ENCODE measurements at places on chromosomes 12 and 14.

DNA sequence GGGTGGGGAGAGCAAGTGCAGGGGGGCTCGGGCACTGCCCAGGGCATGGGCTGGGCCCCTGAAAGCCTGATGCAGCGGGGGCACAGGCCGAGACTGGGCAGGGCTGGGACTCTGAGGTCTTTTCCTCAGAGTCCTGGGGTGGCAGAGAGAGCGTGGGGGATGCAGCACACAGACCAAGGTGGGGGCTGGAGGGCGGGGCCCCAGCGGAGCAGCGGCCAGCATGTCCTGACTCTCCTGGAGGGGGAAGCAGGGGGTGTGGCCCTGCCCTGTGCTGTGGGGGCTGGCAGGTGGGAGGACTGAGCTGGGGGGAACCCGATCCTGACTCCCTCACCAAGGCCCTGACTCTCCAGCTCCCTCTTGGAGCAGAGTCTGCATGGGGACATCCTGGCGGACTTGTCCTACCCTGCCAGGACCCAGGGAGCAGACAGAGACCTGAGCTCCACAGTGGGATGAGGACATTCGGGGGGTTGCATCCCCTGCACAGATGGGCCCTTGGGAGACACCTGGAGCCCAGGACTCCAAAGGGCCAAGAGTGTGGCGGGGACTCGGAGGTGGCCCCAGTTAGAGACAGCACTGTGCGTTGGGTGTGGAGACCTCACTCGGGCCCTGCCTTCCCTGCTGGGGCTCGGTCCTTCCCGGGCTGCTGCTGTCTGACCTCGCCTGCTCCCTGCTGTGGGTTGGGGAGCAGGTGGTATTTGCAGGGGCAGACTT, 326.1 kb downstream of the TMEM121 start:
- DNase-seq, result no peak

DNA sequence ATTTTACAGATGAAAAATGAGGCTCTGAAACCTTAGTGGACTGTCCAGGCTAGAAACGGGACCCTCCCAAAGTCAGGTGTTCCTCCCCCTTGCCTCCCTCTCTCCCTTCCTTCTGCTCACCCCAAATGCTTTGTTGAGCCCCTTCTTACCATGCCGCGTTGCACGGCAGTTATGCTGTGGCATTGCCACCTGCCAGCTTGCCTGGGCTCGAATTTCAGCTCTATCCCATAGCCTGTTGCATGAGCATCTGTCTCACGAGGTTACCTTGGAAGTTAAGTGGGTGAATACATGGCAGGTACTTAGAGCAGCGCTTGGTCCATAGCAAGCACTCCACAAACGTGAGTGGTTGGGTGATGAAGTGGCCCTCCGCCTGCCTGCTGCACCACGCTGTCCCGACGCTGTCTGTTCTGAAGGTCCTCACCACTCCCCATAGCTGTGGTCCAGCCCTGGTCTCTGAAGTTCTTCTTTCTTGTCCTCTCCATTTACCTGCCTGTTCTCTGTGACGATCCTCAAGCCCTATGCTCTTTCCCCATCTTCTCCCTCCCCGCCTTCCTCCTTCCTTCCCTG, 269.9 kb downstream of the CACNA1C start:
- DNase-seq, result no peak

- DNase-seq, result no peak
These were observed 142.8 kb upstream of the PELI2 start for GRCh38 chr14:55975281-55975910.

- DNase-seq, result no peak
These were observed 19.4 kb downstream of the PPP2R5C start for GRCh38 chr14:101780887-101781239.

GRCh38 chr12:61780435-61780834, 479.8 kb upstream of the USP15 start:
- no peak for DNase-seq

DNA sequence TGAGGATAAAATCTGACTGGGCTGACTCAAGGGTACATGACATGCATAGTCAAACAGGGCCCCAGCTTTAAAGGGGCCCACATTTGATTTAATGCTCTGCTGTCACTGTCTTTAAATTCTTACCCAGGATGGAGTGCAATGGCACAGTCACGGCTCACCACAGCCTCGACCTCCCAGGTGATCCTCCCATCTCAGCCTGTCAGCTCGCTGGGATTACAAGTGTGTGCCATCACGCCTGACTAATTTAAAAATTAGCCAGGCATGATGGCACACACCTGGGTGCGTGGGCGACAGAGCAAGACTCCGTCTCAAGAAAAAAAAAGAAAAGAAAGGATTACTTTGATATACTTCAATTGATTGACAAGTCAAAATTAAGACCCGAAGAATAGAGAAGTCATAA, 9.2 kb upstream of the PLBD1 start:
- DNase-seq, result no peak

DNA sequence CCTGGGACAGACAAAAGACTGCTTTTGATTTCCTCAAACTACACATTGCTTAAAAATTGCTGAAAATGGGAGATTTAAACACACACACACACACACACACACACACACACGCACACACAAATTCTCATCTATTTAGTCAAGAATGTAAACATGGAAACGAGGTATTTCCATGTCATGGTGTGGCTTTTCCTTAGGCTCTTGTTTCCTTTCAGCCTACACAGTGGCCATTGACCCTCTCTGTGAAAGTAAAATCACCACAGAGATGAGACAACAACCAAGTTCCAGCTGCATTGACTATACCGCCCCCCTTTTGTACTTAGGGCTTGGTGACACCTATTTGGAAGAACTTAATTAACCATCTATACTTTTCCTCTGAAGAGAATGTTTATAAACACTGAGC, 41.9 kb downstream of the TTC8 start:
- DNase-seq, result no peak

Data from HT-29 (cell line).